MG63 (cell line): ENCODE measurements at places on chromosomes 6 and 20.

- no peak for DNase-seq
Observed at GRCh38 chr20:8368670-8369069, 236.6 kb downstream of the PLCB1 start.

- peak; percentile 23 for DNase-seq
Observed at GRCh38 chr6:18293076-18293904, 29.0 kb upstream of the DEK start.

DNA sequence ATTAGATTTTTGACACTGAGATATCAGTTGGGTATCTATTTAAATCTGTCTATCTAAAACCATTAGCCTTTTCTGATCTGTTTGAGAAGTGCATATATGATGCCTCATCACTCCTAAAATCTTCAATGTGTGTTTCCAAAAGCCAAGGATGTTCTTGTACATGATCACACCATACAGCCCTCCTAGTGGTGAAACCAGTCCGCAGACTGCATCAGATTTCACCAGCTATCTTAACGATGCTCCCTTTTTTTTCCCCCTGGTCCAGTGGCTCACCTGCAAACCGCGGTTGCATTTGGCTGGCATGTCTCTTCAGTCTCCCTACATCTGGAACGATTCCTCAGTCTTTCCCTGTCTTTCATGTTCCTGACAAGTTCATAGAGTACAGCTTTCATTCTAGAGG, 4.0 kb downstream of the KIZ start:
- no peak for DNase-seq

GRCh38 chr6:63558278-63558677, 14.0 kb upstream of the LOC128125822 start:
- no peak for DNase-seq

DNA sequence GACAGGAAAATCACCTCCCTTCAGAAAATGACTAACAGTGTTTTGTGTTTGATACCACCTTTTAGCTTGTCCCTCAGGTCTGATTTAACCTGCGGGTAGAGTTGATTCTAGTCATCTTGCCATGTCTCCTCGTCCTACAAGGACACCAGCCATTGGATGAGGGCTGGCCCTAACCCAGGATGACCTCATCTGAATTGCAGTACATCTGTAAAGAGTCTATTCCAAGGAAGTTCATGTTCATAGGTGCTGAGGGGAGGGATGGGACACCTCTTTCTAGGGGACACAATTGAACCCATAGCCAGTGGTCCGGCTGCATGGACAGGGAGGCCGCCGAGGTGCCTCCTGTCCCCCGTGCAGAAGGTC, 52.0 kb upstream of the DACT2 start:
- DNase-seq, result no peak

DNA sequence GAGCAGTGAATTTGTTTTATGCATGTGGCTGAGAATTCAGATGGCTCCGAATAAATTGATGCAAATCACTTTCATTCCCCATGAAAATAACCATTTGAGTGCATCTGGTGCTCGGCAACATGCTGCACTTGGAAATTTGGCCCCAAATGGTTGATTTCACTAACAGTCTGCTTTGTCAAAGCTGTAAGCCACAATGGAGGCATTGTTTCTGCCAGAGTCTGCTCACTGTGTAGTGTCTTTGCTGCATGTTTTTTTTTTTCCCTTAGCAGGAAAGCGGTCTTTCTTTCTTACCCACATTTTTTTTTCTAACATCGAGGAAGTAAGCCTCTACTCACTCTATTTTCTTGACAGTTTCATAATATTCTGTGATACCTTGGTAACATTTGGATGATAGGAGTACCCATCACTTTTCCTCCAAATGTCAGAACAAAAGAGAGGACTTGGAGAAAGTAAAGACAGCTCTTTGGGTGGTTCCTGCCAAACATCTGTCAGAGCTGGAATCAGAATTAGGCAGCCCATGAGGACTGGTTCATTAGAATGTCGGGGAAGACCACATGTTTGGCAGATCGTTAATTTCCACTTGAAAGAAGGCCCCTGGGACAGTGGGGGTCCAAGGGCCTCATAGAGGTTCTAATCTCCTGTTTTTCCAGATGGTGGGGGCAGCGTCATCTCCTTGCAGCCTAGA, 149.5 kb downstream of the DOK5 start:
- DNase-seq, result no peak
